ENCODE measurements at places on chromosomes 4 and X.

- H3K27ac ChIP-seq = no peak overlapping the region
- peaks cover 2% of the 10 kb centered on the region for H3K4me1 ChIP-seq
- DNase-seq = peak; percentile 87
- no peaks in the 10 kb centered on the region for H3K27me3 ChIP-seq
Measured at GRCh38 chr4:76745240-76745639, 152.7 kb downstream of the SOWAHB start.

DNA sequence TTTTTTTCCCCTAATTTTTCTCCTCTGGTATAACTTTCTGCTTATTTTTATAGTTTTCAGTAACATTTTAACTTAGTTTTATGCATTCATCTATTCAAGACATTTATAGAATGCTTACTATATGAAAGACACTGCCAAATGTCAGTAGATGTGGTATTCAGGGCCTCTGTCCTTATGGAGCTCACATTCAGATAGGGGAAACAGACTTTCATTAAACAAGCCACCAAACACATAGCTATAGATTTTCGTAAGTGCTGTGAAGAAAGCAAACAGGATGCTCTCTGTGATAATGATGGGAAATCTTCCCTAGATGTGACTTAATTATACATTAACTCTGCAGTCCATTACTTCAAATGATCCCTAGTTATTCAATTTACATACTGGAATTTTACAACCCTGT lies 362.0 kb upstream of the FTHL17 start:
- no peaks in the 10 kb centered on the region for H3K27me3 ChIP-seq
- H3K27ac ChIP-seq = no peak overlapping the region
- H3K36me3 ChIP-seq = no peaks in the 10 kb centered on the region
- no peak for DNase-seq
- no peaks in the 10 kb centered on the region for H3K4me1 ChIP-seq

DNA sequence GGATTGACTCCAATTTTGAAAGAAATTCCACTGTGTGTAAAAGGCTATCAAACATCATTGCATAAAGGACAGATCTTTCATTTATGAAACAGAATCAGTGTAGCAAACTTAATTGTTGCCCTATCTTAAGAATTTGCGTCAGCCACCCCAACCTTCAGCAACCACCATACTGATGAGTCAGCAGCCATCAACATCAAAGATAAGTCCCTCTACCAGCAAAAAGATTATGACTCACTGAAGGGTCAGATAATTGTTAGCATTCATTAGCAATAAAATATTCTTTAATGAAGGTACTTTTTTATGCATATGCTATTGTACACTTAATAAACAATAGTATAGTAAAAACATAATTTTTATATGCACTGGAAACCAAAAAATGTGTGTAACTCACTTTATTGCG lies 15.8 kb upstream of the GRSF1 start:
- no peak overlapping the region for H3K4me3 ChIP-seq
- no peak overlapping the region for H3K27ac ChIP-seq
- no peak for DNase-seq
- H3K36me3 ChIP-seq = no peaks in the 10 kb centered on the region
- no peaks in the 10 kb centered on the region for H3K4me1 ChIP-seq

DNA sequence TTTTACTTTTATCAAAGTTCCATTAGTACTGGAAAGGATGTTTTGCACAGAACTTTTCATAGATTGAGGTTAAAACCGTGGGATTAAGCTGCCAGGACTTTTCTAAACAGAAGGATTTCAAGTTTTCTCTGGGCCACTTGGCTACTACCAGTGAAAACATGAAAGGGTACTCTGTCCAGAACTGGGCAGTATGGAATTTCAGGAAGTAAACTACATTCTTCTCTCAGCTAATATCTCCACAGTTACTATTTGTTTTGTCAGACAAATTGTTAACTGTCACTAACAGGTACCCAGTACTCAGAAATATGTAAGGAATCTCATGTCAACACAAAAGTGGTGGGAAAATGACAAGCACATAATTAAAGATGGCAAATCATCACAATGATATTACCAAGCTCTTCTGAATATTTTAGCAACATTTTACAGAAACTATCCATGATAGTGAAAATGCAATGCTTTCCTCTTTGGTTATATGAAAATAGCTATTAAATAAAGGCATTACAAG lies 454.4 kb downstream of the C4orf33 start:
- no peaks in the 10 kb centered on the region for H3K36me3 ChIP-seq
- no peak for DNase-seq
- peaks cover 1% of the 10 kb centered on the region for H3K4me1 ChIP-seq
- H3K27me3 ChIP-seq = no peaks in the 10 kb centered on the region
- H3K4me3 ChIP-seq = no peak overlapping the region

DNA sequence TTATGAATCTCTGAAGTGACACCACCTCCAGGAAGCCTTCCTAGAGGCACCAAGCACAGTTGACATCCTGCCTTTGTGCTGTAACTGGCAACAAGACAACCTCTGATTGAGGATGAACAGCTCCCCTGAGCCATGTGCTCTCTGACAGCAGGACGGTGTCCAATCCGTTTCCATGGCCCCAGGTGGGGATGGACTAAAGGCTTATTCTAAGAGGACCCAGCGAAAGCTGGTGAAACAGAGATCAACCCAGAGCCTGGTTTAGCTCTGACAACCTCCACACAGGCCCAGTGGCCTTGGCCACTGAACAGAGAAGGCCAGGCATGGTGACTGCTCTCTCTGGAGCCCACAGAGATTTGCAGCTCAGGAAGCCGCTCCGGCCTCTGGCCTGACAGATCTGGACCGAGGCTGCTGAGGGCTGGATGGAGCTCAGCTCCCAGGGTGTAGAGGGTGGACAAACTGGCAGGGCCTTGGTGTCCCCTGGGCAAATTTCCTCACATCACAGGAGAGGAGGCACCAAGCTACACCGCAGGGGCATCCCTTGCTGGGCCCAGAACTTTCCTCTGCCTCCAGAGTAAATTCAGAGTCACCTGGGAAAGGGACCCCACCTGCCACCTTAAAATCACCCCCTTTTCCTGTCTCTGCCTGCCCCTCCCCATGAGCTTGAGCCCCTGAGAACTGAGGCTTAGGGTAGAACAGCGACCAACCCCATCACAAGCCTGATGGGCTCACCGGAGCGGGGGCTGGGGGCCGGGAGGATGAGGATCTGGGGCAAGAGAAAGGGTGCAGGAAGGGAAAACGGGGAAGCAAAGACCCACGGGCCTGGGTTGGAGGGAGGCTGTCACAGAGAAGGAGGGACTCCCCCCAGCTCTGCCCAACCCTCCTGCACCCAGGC lies 40.2 kb downstream of the HMX1 start:
- no peak for DNase-seq
- H3K4me3 ChIP-seq = no peak overlapping the region

GRCh38 chr4:74188912-74189311 lies 31.0 kb downstream of the MTHFD2L start:
- H3K4me3 ChIP-seq = no peak overlapping the region
- DNase-seq = no peak
- H3K27me3 ChIP-seq = no peaks in the 10 kb centered on the region

- no peak overlapping the region for H3K27ac ChIP-seq
- no peaks in the 10 kb centered on the region for H3K4me1 ChIP-seq
- no peak for DNase-seq
- no peaks in the 10 kb centered on the region for H3K36me3 ChIP-seq
- no peak overlapping the region for H3K4me3 ChIP-seq
Measured at GRCh38 chr4:118881512-118882146, 7.0 kb upstream of the SYNPO2 start.

GRCh38 chr4:84455697-84456096 lies 43.4 kb downstream of the NKX6-1 start:
- H3K4me3 ChIP-seq = no peak overlapping the region
- no peak overlapping the region for H3K27ac ChIP-seq
- no peaks in the 10 kb centered on the region for H3K36me3 ChIP-seq
- H3K4me1 ChIP-seq = no peaks in the 10 kb centered on the region
- DNase-seq = no peak

- DNase-seq = peak; percentile 72
- peak within 1 kb of the TSS; percentile 69 for H3K4me3 ChIP-seq
- no peak within 1 kb of the TSS for H3K27ac ChIP-seq
- H3K4me1 ChIP-seq = no peaks in the 10 kb centered on the region
Measured at GRCh38 chrX:85243761-85244449, at the start of the genes SATL1 and ZNF711. TSS of gene SATL1 (minus strand) at chrX:85243779. CDS start at chrX:85108968, 134,811 bp downstream. TSS of gene ZNF711 (plus strand) at chrX:85243991. CDS start at chrX:85247573, 3,582 bp downstream.

DNA sequence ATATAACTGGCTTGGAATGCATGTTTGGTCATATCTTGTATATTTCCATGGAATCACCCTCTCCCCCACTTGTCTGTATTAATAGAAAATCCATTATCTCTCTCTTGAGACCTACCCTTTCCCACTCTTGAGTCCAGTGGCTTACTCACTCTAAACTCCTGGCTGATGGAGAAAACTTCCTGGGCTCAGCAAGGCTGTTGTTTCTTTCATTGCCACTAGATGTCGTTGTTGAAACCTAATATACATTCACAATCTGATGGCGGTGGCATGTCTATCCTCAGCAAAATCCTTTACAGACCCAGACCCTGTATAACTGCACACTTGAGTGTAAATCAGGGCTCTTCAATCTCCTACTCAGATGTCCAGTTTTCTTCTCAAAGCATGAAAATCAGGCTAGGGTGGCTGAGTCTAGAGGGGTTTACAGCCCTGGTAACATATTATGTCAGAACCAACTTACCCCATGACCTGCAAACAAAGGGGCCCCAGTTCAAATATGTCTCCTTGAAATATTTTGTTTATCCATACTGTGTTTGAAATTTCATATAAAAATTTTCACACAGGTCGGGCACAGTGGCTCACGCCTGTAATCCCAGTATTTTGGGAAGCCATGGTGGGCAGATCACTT lies 70.0 kb upstream of the FAM241A start:
- H3K27ac ChIP-seq = no peak overlapping the region
- no peak overlapping the region for H3K4me3 ChIP-seq
- no peaks in the 10 kb centered on the region for H3K36me3 ChIP-seq

DNA sequence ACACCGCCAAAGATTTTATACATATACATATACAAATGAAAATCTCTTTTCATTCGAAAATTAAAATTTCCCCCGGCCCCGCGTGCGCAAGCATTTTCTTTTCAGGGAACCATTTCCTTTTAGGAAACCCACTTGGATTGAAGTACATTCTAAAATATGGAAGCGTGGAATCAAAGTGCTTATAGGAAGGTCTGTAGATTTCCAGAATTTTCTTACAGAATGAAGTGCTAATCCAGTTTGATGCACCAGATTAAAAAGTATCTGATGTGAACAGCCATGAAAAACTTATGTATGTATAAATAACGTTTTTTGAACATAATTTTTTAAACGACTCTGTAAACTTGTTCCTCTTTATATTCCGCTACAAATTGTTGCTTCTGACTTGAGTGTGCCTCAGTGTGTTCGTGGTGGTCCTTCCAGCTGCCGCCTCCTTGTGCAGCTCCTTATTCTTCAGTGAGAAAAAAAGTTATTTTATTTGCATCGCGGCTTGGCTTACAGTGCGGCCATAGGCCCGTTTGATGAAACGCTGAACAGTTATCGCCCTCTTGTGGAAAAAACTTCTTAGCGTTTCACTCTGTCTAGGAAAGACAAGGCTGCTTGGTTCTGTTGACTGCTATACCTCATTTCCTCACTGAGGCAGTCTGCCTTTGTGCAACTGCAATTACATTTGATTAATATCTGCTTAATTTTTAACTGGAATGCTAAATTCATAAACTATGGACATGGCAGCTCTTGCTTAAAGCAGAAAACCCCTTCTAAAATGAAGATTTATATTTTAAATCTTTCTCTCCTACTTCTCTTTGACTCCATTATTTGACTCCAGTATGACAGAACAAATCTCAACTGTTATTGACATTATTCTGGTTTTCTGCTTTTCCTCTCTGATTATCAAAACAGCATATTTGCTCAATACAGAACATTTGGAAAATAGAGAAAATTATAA lies 4.7 kb upstream of the NKX6-1 start:
- H3K4me3 ChIP-seq = no peak overlapping the region
- H3K4me1 ChIP-seq = peaks cover 14% of the 10 kb centered on the region
- no peak overlapping the region for H3K27ac ChIP-seq
- H3K27me3 ChIP-seq = peaks cover 91% of the 10 kb centered on the region
- peak; percentile 73 for DNase-seq

DNA sequence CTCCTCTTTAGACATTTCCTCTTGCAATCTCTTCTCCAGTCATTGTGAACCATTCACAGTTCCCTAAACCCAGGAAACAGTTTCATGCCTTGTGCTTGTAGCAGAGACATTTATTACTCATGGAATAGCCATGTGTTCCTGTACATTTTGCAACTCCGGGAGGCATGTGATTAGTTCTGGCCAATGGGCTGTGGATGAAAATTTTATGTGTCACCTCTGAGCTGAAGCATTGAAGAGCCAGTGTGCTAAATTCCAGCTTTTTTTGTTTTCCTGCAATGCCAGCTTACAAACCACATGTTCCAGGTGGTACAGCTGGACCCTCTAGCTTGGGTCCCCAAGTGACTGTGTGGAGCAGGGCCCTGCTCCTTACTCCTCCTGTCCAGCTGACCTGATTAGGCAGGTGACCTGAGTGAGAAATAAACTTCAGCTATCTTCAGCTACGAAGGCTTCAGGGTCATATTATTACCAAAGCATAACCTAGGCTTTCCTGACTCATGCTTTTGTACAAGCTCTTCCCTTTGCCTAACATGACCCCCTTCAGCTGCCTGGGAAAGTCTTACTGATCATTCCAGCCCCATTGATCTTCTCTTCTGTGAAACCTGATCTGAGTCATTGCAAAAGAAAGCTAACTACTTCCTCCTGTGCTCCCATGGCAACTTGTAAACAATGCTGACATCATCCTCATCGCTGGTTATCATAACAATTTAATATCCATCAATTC lies 200.4 kb downstream of the PTTG2 start:
- peak overlapping the region; percentile 93 for H3K27ac ChIP-seq
- DNase-seq = peak; percentile 99
- peak overlapping the region; percentile 41 for H3K4me3 ChIP-seq
- no peaks in the 10 kb centered on the region for H3K27me3 ChIP-seq

- DNase-seq = no peak
- no peaks in the 10 kb centered on the region for H3K36me3 ChIP-seq
- no peaks in the 10 kb centered on the region for H3K4me1 ChIP-seq
Measured at GRCh38 chr4:21992330-21992729, 43.8 kb upstream of the KCNIP4 start.

- peak; percentile 35 for DNase-seq
- no peaks in the 10 kb centered on the region for H3K27me3 ChIP-seq
- no peaks in the 10 kb centered on the region for H3K4me1 ChIP-seq
- H3K36me3 ChIP-seq = no peaks in the 10 kb centered on the region
- H3K27ac ChIP-seq = no peak overlapping the region
Measured at GRCh38 chrX:3567686-3568085, 145.8 kb downstream of the PRKX start.

GRCh38 chr4:25949173-25949748 lies 35.2 kb downstream of the SMIM20 start:
- no peak overlapping the region for H3K4me3 ChIP-seq
- H3K4me1 ChIP-seq = peaks cover 2% of the 10 kb centered on the region
- no peaks in the 10 kb centered on the region for H3K36me3 ChIP-seq
- H3K27ac ChIP-seq = no peak overlapping the region

DNA sequence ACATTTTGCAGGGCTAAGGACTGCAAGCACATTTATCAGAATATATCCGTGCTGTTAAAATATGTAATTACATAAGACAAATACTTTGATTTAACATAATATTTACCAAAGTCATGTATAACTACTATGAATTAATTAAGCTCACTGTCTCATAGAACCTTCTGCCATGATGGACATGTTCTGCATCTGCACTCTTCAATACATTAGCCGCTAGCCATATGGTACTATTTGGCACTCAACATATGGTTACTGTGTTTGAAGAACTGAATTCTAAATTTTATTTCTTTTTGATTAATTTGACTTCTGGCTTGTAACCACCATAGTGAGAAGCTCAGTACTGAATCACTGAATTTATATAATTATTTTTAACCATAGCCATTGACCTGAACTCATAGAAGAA lies 427.0 kb upstream of the TRAM1L1 start:
- H3K27ac ChIP-seq = no peak overlapping the region
- H3K4me1 ChIP-seq = no peaks in the 10 kb centered on the region
- H3K36me3 ChIP-seq = no peaks in the 10 kb centered on the region
- DNase-seq = no peak

GRCh38 chr4:95348418-95348817 lies 200.4 kb downstream of the UNC5C start:
- no peak overlapping the region for H3K27ac ChIP-seq
- H3K4me3 ChIP-seq = no peak overlapping the region
- DNase-seq = no peak
